ENCODE measurements at places on chromosomes 2 and 18.

DNA sequence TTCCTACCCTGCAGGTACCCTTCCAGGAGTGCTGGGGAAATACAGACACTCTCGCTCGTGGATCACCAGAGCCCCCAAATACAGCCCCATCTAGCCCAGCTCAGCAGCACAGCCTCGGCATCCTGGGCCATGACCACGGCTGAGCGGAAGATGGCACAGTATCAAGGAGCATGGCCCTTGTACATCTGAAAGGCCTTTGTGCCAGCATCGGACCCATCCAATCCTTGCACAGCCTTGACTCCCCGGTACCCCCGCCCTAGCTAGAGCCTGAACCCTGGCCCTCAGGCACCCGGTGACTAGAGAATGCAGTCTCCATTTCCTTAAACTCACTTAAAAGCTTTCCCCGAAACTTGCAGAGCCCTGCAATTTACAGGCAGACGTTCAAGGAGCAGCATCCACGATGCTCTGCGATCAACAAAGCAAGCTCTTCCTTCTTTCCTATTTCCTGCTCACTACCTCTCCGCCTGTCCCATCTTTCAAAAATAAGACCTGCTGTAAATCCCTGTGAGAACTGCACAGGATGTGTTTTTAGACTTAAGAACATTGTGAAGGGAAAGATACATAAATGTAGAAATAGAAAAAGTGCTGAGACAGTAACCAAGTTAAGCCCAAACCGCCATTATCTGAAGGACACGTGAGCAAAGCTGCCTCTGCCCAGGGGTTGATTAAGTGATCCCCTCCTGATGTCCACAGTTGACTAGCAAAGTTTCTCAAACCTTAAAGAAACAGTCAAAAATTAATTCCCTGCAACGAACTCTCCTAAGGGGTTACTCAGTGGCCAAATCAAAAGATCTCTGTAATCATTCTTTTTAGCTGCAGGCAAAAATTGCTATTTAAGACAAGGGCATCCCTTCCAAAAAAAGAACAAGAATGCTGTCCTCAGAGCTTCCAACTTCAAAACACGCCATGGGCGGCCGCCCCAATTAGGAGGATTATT, 48.5 kb downstream of the ZNF516 start:
- DNase-seq: no peak

- DNase-seq: no peak
Observed at GRCh38 chr2:238597638-238598528, 171.2 kb downstream of the ASB1 start.

DNA sequence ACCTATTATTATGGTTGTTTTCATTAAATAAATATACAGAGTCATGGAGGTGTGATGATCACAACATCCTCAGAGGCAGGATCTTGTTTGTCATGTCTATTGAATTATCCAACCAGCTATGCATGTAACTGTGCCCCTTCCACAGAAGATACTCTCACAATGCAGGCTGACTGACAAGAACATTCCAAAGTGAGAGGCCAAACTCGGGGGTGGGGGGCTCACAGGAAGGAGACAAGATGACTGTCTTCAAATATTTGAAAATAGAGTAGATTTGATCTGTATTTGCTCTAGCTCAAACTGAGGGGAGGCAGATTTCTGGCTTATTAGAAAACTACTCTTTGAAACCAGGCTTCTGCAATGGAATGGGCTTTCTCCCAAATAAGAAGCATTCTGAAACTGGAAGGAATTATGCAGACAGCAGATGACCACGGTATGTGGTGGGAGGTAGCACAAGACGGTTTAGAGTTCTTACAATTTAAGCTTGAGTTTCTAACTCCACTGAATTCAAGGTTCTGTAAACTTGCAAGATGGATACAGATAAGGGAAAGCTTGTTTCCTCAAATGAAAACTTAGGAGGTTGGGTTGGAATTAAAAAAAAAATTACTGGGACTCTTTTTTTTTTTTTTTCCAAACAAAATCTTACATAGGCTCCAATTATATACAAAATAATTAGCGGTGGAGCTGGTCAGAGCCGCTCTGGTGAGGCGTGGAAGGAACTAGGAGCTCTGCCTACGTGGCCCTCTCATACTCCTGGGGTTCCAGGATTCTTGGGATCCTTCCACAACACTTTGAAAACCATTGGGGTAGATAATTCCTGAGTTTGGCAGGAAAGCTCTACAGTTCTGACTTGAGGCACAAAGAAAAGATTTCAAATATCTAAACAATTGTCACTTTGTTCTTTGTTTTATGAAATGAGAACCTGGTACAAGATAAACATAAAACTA, 79.3 kb downstream of the PLA2R1 start:
- DNase-seq: peak; percentile 74

DNA sequence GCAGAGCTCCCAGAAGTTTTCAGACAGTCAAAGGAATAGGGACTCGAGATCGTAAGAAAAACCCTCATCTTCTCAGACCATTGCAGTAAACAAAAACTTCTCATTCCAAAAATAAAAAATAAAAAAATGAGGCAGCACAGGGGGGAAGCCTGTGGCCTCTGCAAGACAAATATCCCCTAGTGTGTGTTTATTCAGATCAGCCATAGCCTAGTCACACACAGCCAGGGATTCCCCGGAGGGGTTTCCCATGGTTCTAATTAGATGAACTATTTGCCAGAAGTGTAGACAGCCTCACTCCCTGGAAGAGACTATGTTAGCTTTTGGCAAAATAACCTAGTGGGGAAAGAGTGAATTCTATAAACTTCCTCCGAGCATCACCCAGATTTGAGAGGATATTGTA, 122.9 kb upstream of the KLF7 start:
- no peak for DNase-seq

DNA sequence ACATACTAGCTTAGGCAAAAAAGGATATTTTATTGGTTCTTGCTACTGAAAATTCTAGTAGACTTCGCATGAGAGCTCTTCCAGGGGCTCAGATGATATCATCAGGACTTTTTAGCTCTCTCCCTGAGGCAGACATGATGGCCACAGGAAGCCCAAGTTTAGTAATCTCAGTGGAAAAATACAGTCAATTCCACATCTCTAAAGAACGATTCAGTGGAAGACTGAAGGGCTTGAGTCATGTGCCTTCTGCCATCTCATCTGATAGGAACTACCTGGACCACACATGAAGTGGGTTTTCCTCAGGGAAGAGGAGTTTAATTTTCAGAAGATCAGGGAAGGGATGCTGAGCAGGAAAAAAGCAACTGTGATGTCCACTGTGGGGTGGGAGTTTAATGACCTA, 117.3 kb downstream of the TTC27 start:
- DNase-seq: no peak

DNA sequence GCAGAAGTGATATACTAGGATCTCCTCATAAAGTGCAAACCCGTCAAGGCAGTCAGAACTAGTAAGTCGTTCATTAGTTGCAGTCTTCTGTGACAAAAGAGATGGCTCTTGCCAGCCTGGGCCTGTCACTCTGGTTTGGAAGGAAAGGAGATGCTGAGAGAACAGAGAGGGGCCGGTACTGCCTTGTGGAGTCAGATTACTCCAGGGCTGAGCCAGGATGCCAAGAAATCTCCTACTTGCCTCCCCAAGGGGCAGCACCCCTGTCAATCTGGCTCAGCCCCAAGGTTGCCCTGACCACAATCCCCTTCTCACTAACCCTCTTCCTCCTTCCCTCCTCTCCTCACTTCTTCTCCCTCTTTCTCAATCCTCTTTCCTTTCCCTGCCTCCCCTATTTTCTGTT, 62.9 kb upstream of the ASPRV1 start:
- DNase-seq: no peak

- no peak for DNase-seq
Observed at GRCh38 chr2:50221106-50221505, 810.8 kb downstream of the NRXN1 start.

Measured in thyroid gland (tissue), 4 donors.